ENCODE measurements at places on chromosomes 2 and 18.

GRCh38 chr2:190060626-190061025 lies 1.9 kb downstream of the MSTN start:
- no peak for DNase-seq

DNA sequence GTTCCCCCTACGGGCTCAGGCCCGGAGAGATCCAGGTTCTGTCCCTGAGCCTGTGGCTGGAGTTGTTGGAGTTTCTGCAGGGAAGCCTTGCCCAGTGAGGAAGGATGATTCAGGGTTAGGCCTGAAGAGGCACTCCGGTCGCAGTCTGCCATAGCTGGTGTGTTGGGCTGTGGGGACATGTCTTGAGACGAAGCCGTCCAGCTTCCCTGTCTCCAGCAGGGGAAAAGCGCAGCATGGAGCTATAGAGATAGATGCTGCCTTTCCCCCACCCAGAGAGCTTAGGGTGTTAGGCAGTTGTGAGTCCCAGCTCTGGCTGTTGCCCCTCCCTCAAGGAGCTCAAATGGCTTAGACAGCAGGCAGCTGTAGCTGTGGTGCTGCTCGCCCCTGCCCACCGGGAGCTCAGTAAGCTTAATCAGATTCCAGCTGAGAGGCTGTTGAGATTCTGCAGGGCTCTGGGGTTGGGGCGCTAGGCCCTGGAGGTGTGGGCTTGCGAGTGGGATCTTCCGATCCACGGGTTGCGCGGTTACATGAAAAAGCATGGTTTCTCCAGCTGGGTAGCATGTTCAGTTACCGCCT lies 103.9 kb downstream of the PMAIP1 start:
- DNase-seq: no peak

DNA sequence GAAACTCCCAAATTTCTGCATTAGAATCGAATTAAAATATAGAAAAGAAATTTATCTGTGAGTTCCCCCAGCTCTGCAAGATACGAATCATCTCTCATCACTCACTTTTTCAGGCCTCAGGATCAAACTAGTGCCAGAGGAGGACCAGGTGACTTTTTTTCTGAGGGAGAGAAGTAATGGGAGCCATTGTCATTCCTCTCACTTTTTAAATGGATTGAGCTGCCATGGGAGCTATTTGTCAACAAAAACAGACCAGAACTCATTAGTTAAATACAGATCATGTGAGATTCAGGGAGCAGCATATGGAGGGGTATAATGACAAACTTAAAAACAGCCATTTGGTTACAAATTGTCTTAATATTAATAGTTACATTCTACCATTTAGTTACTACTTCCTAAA lies 594.4 kb downstream of the DPP10 start:
- no peak for DNase-seq

GRCh38 chr2:191218292-191218898 lies 26.8 kb upstream of the MYO1B start:
- DNase-seq: peak; percentile 86

DNA sequence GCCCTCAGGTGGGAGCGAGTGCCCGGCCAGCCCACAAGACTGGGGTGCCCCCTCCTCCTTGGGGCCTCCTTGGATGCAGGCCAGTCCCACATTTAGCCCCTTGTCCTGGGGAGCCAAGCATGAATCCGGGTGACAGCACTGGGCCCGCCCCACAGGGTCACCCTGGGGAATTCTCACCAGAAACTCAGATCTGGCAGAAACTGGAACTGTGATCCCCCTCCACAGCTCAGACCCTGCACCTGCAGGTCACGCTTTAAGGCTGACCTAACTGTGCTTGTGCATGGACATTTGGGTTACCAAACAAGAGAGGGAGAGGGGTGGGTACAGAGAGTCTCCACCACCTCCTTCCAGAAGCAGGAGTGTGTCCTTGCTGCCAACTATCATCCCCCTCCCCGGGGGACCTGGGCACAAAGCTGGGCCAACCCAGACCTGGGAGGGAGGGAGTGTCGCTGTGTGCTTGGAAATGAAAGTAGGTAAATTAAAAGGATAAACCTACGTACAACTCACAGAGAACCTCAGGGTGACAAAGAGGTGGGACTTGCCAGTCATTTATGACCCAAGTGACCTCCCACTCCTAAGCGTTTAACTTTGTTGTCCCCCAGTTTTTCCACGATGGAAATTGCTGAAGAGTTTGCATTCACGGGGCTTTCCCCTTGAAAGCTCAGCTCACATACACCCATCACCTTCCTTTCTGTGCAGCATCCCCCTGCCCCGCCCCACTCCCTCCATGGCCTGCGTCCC lies 9.1 kb downstream of the ITM2C start:
- DNase-seq: no peak

GRCh38 chr18:78782951-78783563 lies 196.6 kb upstream of the SALL3 start:
- DNase-seq: no peak

DNA sequence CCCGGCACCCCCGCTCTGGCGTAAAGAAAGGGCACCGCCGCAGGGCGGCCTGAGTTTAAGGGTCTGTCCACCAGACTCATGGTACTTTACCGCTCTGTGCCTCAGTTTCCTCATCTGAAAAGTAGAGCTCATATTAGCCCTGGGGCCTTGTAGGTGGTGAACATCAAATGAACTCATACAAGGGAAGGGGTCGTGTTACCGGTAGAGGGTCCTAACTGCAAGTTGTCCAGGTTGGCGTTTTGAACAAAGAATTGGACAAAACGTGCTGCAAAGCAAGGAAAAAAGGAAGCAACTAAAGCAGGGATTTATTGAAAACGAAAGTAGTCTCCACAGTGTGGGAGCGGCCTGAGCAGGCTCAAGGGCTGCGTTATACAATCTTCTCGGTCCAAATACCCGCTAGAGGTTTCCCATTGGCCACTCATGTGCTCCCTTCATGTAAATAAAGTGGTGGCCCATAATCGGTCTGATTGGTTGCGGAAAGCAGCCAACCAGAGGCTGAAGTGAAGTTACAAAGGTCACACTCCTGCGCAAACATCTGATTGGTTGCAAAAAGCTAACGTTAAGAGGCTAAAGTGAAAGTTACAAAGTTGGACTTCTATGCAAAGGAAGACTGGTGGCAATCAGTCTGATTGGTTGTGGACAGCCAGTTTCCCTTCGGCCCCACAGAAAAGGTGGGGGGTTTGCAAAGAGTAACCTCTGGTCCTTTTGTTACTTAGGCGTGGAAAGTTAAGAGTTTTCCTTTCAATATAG lies 80.7 kb upstream of the LDLRAD4 start:
- peak; percentile 96 for DNase-seq

DNA sequence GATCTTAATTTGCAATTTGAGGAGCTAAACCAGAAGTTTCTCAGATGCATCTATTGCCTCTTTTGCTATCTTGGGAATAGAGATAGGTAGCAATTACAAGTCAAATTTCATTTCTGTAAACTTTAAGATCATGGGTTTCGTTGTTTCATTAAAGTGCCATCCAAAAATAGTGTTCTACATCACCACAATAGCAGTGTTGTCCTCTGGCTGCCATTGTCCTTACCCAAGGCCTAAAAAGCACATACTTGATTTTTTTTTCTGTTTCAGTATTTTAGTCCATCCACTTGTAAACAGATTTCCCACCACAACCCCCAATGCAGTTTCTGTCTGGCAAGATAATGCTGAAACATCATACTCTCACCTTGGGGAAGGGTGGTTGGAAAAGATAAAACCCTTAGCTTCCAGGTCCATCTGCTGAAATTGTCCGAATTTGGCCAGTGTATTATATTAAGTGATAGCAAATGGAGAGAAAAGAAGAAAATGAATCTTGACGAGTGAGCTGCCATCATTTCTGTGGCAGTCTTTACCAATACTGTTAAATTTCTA lies 136.2 kb downstream of the LCLAT1 start:
- DNase-seq: peak; percentile 31

- peak; percentile 92 for DNase-seq
Observed at GRCh38 chr18:3281456-3282400, 19.8 kb downstream of the MYL12B start.

GRCh38 chr18:4068552-4069158 lies 386.5 kb downstream of the DLGAP1 start:
- peak; percentile 71 for DNase-seq

- DNase-seq: no peak
Observed at GRCh38 chr18:2424420-2424819, 146.9 kb downstream of the METTL4 start.

- DNase-seq: no peak
Observed at GRCh38 chr2:197672371-197672893, 3.0 kb downstream of the RFTN2 start.

GRCh38 chr2:174446531-174446930 lies 40.3 kb downstream of the GPR155 start:
- DNase-seq: no peak

GRCh38 chr18:37889963-37890362 lies 324.4 kb upstream of the CELF4 start:
- DNase-seq: no peak

- DNase-seq: peak; percentile 77
Observed at GRCh38 chr18:34977838-34978532, 63.2 kb upstream of the MAPRE2 start.

- DNase-seq: no peak
Observed at GRCh38 chr2:221552291-221552690, 19.8 kb downstream of the EPHA4 start.

- no peak for DNase-seq
Observed at GRCh38 chr2:140422759-140423158, 1642.6 kb upstream of the NXPH2 start.

- DNase-seq: no peak
Observed at GRCh38 chr2:217329023-217329431, 469.2 kb upstream of the TNP1 start.

GRCh38 chr2:135096665-135097446 lies 44.8 kb downstream of the RAB3GAP1 start:
- DNase-seq: no peak

GRCh38 chr2:52386433-52387030 lies 1354.6 kb upstream of the NRXN1 start:
- no peak for DNase-seq

Data from hematopoietic multipotent progenitor cell treated with erythropoietin and hydrocortisone succinate and interleukin-3 and kit ligand, for 4 days (in vitro differentiated cells).